ENCODE measurements at places on chromosomes 2 and 18. TPM values are rescaled to one million over a fixed set of nuclear protein-coding genes. Genes with fewer than 3 reads are reported as not detected.

TSGA10 gene
- 7.9 TPM for total RNA-seq

KLHL30 gene
- total RNA-seq = 0.25 TPM

SPP2 gene
- not detected for total RNA-seq

GPR39 gene
- 0.25 TPM for total RNA-seq

FLACC1 gene
- total RNA-seq = 1.0 TPM

IL36G gene
- total RNA-seq = not detected

GTF2A1L gene
- not detected for total RNA-seq

ALLC gene
- total RNA-seq = not detected

CELF4 gene
- total RNA-seq = 1.9 TPM

REG1B gene
- total RNA-seq = not detected

SCN1A gene
- total RNA-seq = 8.6 TPM

GPAT2 gene
- not detected for total RNA-seq

CCDC121 gene
- total RNA-seq = 6.0 TPM

HOXD8 gene
- total RNA-seq = not detected

FBLN7 gene
- 21.4 TPM for total RNA-seq

- DNase-seq = no peak
Measured at GRCh38 chr18:54734059-54734458, 94.2 kb upstream of the RAB27B start.

DNA sequence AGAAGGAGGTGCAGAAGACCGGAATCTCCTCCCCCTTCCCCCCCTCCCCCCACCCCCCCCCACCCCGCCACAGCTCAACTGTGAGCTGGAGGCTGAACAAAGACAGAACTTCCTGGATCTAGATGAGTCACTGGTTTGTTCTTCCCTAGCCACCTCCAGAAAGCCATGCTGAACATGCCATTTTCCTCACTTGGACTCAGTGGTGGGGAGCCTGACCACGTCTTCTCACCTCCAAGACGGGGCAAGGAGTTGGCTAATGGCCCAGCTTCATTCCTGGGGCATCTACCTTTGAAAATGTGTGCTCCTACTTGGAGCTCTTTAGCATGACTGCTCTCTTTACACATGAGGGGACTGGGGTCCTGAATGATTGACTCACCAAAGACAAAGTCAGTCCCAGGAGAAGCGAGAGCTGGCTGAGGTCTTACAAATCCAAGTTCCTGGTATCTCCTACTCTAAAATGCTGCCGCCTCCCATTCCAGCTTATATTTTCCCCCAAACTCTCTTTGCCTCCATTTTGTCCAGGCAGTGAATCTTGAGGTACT lies 22.6 kb upstream of the FZD5 start:
- DNase-seq = no peak

GRCh38 chr2:213022987-213023386 lies 128.4 kb downstream of the IKZF2 start:
- no peak for DNase-seq

- DNase-seq = no peak
Measured at GRCh38 chr2:152086231-152086630, 12.6 kb downstream of the CACNB4 start.

GRCh38 chr2:104929663-104930062 lies 75.7 kb downstream of the POU3F3 start:
- DNase-seq = no peak

GRCh38 chr2:126761256-126761980 lies 105.5 kb downstream of the GYPC start:
- no peak for DNase-seq

DNA sequence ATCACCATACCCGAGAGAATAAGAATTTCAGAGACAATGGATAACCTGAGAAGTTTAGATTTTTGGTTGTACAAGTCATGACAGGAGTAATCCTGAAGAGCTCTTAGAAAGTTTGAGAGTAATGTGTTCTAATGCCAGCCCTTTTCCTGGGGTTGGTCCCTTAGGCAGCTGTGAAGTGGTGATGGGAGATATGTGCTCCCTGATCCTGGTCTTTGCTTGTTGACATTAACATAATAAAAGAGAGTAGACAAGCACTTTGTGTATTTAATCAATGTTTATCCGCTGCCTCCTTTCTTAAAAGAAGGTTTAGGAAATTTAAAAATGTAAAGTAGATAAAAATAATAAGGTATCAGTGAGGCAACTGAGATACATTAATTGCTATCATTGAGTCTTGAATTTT lies 13.8 kb upstream of the DSC3 start:
- no peak for DNase-seq

- no peak for DNase-seq
Measured at GRCh38 chr18:60049172-60049571, 149.4 kb downstream of the PMAIP1 start.

GRCh38 chr2:72367530-72368225 lies 220.0 kb upstream of the CYP26B1 start:
- no peak for DNase-seq

- DNase-seq = no peak
Measured at GRCh38 chr2:235896061-235896460, 272.1 kb downstream of the GBX2 start.

GRCh38 chr2:148560496-148560895 lies 84.1 kb upstream of the EPC2 start:
- DNase-seq = no peak

DNA sequence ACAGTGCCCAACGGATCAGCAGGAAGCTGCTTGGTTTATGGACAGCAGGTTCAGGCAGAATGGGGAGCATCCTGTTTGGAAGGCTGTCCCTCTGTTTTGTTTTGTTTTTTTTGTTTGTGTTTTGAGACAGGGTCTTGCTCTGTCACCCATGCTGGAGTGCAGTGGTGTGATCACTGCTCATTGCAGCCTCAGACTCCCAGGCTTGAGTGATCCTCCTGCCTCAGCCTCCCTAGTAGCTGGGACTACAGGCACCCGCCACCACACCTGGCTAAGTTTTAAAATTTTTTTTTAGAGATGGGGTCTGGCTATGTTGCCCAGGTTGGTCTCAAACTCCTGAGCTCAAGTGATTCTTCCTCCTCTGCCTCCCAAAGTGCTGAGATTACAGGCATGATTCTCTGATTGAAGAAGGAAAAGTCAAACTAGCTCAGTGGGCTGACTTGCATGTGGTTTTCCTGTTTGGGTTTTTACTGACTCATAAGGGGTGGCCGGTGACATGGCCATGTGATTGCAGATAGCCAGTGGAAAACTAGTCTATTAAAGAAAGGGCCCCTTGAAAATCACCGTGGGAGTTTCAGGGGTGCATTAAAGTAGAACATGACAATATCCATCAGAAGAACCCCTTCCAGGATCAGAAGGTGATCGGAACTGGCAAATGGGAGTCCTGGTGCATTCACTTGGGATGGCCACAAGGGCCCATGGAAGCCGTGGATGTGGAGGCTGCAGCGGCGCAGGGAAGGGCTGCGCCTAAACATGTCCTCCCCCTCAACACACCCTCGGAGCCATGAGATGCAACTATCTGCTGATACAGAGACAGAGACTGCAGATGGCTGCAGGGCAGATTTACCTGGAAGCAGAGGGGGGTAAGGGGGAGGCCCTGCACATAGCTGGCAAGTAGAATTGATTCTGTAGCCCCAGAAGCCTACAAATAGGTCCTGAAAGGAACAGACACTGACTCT lies 26.5 kb downstream of the AQP12B start:
- no peak for DNase-seq

GRCh38 chr2:17363846-17364245 lies 154.4 kb downstream of the RAD51AP2 start:
- DNase-seq = no peak

DNA sequence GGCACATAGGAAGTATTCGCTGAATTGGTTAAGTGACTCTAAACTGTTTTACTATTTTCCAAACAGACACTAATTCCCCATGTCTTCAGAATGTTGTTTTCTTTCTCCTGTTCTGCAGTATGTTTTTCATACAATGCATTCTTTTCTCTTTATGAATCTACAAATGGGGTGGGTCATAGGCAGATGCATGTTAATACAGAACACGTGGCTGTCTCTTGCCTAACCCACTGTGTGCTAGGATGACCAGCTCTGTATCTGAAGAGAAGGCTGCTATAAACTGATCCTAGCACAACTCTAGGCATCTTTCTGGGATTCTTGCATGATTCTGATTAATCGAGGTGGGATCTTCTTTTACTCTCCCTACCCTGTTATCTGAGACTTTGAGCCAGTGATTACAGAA lies 826.0 kb downstream of the PLCL1 start:
- no peak for DNase-seq

DNA sequence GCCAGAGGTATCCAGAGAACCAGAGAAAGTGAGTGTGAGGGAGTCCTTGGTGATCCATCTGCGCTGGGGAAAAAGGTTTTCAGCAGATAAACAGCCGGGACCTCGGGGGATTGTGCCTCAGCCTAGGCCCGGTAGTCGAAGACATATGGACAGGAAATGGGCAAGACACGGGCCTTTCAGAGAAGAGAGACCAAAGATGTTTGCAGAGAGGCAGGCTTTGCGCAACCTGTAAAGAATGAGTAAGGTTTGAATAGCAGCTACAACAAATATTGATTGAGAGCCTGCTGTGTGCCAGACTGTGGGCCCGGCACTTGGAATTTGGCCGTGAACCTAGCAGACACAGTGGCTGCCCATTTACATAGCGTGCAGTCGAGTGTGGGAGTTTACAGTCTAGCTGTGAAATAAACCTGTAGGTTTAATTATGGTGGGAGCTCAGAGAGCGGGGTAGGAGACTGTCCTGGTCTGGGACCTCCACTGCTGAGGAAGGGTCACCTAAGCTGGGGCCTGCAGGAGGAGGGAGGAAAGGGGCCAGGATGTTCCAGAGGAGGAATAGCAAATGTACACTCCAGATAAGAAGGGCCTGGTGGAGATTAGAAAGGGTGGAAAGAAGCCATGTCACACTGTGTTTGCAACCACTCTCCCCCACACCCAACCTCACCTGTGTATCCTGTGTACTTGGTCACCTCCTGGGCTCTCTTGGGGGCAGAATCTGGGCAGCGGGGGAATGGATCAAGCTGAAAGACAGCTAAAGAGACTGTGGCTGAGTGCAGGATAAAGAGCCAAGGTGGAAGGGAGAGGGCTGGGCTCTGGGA lies 3.0 kb downstream of the SH2D6 start:
- DNase-seq = no peak

GRCh38 chr2:240460253-240460711 lies 24.8 kb downstream of the GPC1 start:
- DNase-seq = no peak

DNA sequence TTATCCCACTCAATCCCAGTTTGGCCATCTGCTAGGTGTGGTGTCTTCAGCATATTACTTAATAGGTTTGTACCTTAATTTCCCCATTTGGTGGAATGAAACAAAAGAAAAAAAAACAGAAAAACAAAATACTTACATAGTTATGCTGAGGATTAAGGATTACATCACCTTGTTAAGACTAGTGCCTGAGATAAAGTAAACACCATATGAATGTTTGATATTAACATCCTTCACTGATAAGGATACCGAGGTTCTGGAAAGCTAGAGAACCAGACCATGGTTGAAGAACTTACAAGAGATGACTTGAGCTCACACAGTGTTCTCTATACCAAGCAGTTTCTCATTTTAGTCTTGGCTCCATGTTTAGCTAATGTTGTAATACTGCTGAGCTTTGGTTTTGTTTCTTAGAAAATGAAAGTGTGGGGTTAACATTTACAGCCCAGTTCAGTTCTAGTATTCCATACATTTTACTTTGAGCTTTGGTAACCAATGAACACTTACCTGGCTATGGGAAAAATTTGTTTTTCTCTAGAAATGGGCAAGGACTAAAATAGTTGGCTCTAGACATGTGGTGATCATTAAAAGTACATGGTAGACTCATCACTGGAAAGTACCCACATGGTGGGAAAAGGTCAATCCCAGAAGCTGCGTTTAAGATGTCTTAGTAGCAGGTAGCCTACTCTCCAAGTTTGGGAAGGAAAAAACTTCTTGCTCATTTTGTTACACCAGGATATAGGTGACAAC lies 5.8 kb upstream of the GPD2 start:
- no peak for DNase-seq

DNA sequence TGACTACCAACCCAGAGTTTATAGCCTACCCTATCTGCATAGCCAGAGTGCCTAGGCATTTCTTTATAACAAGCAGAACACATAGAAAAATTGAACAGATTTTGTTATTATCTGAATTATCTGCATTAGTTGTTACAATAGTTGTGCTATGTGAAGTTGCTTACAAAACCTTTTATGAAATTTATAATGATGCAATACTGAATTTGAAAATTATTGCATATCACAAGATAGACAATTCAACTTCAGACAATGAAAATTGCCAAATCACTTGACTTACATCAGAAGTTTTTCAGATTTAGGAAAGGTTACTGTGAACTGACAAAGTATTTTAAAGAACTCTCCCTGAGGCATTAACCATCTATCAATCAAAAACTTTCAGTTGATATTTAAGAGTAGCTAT lies 437.9 kb upstream of the PIK3C3 start:
- DNase-seq = no peak

DNA sequence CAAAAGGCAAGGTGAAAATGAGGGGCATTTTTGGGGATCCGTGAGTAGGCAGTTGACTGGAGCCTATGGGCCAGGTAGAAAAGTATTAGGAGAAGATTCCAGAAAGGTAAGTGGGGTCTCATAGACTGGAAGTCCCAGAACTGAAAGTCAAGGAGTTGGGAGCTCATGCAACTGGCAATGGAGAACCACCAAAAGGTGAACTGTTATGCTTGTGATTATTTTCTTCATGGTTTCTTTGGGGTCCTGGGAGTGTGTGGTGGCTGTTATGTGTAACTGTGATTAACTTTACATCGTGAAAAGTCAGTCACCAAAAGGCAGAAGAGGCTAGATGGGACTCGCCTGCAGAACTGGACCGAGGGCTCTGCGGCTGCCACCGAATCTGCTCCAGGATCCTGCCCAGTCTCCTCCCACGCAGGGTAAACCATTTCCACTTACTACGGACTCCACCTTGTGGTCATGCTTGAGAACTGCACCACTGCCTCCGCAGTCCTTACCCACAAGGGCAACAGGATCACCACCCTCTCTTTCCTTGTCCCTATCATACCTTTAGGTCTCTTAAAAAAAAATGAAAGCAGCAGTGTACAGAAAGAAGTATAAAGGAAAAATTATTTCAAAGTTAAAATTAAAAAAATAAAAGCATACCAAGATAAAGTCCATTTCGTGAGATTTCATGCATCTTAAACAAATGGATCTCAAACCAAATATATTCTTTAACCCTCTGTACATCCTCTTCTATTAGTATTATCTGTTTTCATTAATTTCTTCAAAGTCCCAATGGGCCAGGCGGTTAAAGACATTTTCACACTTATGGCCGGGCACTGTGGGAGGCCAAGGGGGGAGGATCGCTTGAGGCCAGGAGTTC lies 15.6 kb upstream of the CEP68 start:
- DNase-seq = peak; percentile 72

DNA sequence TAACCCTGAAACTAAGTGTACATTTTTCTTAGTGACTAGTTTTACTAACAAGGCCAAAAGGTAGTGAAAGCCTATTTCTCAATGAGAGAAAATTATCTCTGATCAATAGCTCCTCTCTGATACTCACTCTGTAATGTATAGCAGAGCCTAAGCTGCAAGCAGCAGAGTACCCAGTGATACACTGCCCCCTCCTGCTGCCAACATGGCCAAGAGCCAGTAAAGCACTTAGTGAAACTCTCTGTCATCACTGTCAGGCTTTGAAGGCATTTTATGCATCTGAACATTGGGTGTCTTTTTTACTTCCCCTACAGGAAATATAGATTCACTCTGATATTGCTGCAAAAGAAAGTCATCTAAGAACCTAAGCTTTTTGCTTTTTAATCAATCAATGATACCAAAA lies 784.1 kb upstream of the CDH7 start:
- no peak for DNase-seq

Data from neural crest cell (in vitro differentiated cells).